ENCODE measurements at places on chromosomes 16 and 17. TPM values are rescaled to one million over a fixed set of nuclear protein-coding genes. Genes with fewer than 3 reads are reported as not detected.

The TMEM235 gene
- not detected for total RNA-seq

The DUSP14 gene
- 15.1 TPM for total RNA-seq

The EPX gene
- total RNA-seq: not detected

The LASP1 gene
- total RNA-seq: 44.0 TPM

The CTRB1 gene
- total RNA-seq: not detected

The ZFPM1 gene
- total RNA-seq: 1.2 TPM

The TUBB3 gene
- total RNA-seq: 3,334 TPM

The GINS2 gene
- 4.9 TPM for total RNA-seq

The IL17C gene
- total RNA-seq: not detected

The PSMD7 gene
- total RNA-seq: 38.7 TPM

The NDUFAF8 gene
- total RNA-seq: 5.7 TPM

The TBC1D3D gene
- not detected for total RNA-seq

The SDK2 gene
- 6.9 TPM for total RNA-seq

The WDR90 gene
- total RNA-seq: 8.2 TPM

DNA sequence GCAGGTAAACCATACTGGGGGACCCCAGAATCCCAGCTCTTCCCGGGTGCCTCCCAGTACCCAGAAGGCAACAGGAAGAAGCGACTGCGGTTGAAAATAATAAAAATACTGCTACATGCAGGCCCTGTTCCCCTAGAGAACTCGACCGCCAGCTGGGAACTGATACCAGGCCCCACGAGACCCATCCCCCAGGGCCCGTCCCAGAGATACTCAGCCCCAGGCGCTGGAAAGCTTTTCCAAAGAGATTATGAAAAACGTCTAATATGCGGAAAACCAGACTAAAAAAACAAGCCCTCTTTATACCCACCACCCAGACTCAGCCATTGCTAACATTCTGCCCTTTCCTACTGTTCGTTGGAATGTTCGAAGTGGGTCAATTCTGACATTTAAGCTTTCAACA is 12.9 kb upstream of the MEAK7 start:
- DNase-seq: no peak

DNA sequence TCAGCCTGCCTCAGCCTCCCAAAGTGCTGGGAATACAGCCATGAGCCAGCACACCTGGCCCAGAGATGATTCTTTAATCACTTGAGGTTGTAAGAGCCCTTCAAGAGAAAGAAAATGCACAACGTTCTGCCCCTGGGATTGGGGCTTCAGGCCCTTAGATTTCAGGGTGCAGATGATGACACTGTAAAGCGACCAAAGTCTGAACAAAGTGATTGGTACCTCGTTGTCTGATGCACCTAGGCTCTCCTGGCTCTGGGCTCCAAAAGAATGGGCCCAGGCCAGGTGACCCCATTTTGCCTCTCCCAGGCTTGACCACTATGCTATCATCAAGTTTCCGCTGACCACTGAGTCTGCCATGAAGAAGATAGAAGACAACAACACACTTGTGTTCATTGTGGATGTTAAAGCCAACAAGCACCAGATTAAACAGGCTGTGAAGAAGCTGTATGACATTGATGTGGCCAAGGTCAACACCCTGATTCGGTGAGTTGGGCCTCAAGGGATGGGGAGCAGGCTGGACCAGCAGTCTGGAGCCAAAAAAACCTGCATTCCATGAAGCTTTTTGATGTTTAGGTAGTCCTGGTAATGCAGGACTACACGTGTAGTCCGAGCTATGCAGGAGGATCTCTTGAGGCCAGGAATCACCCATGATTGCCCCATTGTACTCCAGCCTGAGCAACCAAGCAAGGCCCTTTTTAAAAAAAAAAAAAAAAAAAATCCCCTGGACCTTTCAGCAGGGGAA is 2.8 kb downstream of the RPL23A start:
- DNase-seq: no peak

DNA sequence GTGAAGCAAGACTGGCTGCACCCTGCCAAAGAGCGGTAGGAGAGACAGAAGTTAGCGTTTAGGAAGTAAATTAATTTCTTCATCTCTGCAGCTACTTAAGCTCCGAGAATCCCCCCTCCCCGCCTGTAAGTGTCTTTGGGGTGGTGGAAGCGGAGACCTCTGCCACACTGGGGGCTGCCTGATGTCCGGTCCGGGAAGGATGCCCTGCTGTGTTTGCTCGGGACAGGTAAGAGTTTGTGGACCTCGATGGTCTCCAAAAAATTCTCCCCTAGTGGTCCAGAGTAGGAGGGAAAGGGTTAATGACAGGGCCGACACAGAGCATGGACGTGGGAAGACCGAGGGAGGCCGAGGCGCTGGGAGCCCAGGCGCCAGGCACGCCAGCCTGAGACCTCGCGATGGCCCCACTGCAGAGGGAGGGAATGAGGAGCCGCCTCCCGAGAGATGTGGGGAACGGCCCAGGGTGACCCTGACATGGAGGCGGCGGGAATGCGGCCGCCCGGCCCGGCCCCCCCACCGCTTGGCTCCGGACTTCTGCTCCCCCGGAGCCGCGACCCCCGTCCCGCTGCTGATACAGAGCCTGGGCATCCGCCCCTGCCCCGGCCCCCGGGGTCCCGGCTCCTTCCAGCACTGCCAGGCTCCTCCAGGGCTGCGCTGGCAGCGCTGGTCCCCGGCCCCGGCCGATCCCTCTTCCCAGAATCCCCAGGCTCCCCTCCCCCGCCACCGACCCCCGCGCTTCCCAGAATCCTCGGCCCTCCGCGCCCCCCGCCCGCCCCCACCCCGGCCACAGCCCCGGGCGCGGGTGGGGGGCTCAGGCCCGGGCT is 680 bp downstream of the ZNF629 start:
- DNase-seq: peak; percentile 74

GRCh38 chr16:16861546-16861945 is 482.6 kb downstream of the NPIPA7 start:
- DNase-seq: peak; percentile 44

DNA sequence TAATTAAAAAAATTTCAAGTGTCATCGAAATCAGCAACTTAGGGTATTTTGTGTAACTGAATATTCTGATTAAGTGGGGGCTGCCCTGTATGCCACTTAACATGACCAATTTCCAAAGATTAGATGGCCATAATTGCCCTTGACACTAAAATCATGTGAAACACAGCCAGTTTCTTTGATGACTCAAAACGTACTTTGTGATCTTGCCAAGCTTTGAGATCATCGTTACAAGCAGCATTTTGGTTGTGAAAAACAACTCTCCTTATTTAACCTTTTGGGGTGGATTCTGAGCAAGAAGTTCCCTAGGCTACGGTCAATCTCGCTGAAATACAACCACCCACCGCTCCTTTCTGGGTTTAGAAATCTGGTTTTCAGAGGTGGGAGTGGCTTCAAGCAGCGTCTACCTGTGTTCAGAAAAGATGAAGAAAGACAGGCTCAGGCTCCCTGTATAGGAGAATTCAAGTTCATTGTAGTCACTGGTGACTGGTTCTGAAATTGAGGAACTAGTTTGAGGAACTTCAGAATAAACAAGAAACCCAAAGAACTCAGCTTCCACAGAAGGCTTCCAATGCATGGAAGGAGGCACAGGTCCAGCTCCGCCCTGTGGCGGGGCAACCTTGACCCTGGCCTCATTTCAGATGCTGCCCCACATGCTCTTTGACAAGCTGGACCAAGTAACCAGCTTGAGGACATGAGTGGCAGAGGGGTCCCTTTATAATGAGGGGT is 9.4 kb downstream of the MAP3K14 start:
- DNase-seq: peak; percentile 59

DNA sequence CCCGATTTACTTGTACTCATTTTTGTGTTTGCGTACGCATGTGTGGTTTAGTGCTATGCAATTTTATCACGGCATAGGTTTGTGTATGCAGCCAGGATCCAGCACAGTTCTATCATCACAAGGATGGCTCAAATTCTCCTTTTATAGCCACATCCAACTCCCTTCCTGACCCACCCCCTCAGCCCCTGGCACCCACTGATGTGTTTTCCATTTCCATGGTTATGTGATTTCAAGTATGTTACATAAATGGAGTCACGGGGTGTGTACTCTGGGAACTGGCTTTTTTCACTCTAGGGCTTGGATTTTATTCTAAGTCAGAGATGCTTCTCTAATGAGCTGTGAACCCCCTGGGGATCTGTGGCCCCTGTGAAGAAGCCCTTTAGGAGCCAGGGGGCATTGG is 16.8 kb downstream of the IL4R start:
- no peak for DNase-seq

DNA sequence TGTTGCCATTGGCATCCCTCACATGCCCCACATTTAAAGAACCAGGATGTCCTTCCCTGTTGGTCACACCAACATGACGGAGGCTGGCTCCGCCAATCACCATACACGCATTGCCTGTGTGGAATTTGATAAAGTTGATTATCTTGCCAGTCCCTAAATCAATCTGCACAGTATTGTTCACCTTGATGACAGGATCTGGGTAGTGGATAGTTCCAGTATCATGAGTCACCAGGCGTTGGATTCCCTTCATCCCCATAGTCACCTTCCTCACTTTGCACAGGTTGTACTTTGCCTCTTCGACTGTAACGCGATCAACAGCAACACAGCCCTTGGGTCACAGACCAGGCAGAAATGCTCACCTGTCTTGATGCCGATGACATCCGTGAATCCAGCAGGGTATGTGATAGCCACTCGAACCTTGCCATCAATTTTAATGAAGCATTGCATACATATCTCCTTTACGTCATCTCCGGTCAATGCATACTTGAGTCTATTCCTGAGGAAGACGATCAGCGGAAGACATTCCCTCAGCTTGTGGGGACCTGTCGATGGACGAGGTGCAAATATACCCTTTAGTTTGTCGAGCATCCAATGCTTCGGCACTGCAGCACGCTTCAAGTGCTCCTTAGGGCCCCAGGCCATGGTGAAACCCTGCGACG is 14.2 kb downstream of the CTRB2 start:
- no peak for DNase-seq

DNA sequence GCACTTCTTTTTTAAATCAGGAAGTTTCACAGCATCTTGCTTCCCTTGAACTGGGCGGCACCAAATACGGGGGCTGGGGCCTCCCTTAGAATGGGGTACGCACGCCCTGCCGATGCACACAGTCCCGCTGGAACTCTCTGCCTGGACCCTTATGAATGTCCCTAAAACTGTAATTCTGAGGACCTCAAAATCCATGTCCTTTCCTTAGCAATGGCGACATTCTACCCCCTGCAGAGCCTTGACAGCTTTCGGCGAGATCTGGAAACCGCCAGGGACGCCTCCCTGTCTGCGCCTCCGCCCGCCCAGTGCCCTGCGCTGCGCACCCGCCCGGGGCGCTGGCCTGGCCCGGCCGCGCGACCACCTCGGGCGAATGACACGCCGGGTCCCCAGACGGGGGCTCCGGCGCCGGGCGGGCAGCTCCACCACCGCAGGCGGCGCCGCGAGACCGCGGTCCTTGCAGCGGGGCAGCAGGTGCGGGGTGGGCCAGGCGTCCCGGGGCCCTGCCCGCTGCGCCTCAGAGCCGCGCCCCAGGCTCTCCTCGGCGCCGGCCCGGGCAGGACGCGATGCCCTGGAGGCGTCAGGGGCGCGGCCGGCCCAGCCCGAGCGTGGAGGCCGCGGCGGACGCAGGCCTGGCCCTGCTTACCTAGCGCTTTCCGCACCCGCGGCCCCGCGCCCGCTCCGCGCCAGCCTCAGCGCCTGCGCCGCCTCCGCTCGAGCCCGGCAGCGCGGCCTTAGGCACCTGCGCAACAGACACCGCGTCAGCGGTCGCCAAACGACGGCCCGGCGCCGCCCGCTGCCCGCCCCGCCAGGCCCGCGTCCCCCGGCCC is 548 bp downstream of the HAGH start:
- no peak for DNase-seq

DNA sequence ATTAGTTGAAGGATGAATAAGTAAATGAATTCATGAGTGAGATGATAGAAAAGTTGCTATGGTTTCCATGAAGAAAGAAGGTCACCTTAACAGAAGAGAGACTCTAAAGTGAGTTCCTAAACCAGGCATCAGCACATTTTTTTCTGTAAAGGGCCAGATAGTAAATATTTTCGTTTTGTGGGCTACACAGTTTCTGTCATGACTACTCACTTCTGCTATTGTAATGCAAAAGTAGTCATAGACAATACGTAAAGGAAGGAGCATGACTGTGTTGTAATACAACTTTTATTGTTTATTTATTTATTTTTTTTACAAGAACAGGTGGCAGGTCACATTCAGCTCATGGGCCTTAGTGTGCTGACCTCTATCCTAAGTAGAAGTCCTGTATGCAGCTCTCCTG is 426.1 kb upstream of the DYNLRB2 start:
- no peak for DNase-seq

- DNase-seq: no peak
These were observed 10.5 kb downstream of the AKTIP start for GRCh38 chr16:53492503-53492902.

Data from frontal cortex (tissue), 4 donors.